ENCODE measurements at places on chromosomes 13 and 19. TPM values are rescaled to one million over a fixed set of nuclear protein-coding genes. Genes with fewer than 3 reads are reported as not detected.

DNA sequence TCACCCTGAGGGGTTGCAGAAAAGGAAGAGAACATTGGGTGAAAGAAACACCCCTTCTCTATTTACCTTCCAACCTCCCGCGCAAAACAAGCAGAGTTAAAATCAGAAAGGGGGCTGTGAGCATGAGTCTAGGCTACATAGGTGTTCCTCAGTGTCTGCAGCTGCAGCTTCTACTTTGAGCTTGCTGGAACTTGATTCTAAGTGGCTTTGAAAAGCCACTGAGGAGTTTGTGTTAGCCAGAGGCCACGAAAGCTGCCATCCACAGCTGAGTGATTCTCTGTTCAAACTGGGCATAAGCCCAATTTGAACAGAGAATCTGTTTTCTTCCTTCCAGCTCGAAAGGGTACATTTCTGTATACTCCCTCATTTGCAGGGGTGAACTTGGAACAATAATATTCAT is 343.9 kb downstream of the PCDH9 start:
- no peak for DNase-seq

PRODH2 gene
- total RNA-seq, result not detected

CBLC gene
- total RNA-seq, result not detected

DNA sequence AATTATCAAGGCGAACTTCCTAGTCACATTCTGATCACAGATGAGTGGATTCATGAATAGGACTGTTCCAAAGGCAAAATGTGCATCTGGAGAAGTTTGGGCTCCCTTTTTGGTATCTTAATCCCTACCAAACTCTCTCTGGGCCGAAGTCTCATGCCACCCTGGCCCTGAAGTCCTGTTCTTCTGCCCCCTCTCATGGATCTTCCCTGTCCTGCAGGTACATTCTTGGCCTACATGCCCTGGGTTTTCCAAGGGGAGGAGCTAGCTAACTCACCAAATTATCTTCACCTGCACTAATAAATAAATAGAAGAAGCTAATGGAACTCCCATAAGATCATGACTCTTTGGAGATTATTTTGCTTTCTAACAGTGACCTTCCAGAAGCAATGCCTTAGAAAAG is 50.3 kb downstream of the SERTM1 start:
- DNase-seq, result no peak

DNA sequence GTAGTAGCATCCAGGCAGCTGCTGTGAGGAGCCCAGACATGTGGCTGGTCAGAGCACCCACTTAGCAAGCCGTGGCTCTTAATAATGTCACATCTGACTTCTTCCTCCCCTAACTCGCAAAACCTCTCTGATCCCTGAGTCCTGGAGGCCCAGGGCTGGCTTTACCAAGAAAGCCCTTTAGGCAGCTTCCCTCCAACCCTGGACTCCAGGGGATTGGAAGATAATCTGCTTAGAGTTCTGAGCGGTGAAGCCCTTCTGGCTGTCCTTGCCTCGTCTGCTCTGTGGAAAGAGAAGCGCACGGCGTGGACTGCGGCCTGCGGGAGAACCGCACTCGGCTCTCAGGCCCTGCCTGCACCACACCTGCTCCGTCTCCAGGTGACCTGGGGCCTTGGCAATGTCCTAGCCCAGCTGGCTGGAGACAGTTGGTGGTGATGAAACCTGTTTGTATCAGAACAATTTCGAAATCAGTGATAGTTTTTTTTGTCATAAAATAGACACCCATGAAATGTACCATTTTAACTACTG is 64.5 kb upstream of the MCF2L start:
- DNase-seq, result no peak

UBE2L5 gene
- total RNA-seq, result not detected

GRCh38 chr13:19861762-19862161 is 1.7 kb downstream of the ZMYM5 start:
- no peak for DNase-seq

PEX11G gene
- 0.60 TPM for total RNA-seq

GRCh38 chr13:67101730-67102467 is 128.2 kb downstream of the PCDH9 start:
- DNase-seq, result no peak

DNA sequence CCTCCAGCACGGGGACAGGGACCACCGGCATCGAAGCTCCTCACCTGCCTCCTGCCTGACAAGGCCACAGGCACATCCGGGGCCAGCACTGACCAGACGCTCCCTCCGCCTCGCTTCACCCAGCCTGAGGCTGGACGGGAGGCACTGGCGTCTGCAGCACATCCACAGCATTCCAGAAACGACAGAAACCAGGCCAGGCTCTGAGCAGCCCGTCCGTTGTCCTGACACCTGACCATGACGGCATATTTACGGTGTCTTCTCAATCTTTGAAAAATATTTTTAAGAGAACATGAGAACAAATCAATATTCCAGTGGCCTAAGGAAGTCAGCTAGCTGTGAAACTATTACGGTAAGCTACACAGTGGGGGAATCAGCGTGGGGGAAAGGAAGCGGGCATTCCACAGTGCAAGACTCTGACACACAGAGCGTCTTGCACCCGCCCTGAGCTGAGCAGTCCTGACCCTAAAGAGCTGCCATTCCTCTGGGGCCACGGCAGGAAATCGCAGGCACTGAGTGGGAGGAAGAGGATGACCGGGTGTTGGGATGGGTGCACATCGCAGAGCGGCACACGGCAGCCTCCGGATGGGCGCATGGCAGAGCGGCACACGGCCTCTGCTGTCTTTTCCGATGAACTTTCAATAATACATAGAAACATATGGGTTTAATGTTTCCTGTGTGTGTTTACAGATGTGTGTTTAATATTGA is 26.8 kb downstream of the RASA3 start:
- no peak for DNase-seq

RHPN2 gene
- total RNA-seq, result 19.9 TPM

DNA sequence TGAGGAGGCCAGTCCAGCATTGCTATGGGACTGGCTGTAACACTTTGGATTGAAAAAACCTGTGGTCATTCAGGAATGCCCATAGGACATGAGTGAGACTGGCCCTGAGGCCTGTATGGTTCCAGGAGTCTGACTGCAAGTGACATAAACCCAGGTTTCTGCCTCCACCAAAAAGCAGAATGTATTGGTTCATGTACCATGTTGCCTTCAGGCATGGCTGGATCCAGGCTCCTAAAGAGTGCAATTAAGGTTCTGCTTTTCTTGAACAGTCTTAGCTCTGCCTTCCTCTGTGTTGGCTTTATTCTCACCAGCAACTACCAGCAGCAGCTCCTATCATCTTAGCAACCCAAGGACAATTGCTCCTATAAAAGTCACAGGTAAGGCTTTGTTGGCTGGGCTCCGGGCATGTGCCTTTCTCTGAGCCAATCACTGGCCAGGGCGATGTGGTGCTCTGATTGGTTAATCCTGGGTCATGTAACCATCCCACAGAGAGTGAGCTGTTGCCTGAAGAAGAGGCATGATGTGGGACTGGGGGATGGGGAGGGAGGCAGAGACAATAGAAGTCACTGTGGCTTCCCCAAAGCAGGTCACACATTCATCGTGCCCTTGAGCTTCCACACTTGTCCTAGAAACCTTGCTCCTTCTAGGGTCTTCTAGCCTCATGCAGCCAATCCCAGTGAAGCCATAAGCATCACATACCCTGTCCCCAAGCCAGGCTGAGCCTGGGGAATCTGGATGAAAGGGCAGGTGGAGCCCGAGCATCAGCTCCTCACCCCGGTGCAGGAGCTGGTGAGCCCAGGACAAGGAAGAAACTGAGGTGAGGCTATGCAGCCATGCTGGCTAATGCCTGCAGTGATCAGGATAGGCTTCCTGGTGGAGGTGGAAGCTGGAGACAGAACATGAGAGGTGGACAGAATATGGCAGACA is 123.9 kb downstream of the URI1 start:
- DNase-seq, result no peak

- DNase-seq, result no peak
Measured at GRCh38 chr13:27907121-27907787, 12.5 kb upstream of the PDX1 start.

DNA sequence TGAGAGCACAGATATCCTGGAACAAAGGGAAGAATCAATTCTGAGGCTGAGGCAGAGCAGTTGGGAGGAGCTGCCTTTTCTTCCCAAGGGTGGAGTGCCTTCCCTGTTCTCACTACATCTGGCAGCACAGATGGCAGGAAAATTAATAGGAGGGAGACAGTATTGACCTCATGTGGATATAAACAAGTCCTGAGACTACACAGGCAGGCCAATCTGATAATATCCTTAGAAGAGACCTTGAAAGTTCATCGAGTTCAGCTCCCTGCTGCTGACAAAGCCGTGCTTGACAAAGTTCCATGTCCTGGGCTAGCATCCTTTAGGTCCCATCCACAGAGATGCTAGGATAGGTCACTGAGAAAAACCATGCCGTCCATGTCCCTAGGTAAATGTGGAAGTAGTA is 1451.5 kb downstream of the EFNB2 start:
- DNase-seq, result no peak

KIR3DL1 gene
- not detected for total RNA-seq

CTXN1 gene
- 1.2 TPM for total RNA-seq

GRCh38 chr19:374183-374885 is 29.7 kb upstream of the MIER2 start:
- no peak for DNase-seq

Data from Daoy (cell line).